ENCODE measurements at places on chromosomes 7 and 10.

- no peak for DNase-seq
Measured at GRCh38 chr10:103555712-103556111, 62.2 kb downstream of the NEURL1 start.

DNA sequence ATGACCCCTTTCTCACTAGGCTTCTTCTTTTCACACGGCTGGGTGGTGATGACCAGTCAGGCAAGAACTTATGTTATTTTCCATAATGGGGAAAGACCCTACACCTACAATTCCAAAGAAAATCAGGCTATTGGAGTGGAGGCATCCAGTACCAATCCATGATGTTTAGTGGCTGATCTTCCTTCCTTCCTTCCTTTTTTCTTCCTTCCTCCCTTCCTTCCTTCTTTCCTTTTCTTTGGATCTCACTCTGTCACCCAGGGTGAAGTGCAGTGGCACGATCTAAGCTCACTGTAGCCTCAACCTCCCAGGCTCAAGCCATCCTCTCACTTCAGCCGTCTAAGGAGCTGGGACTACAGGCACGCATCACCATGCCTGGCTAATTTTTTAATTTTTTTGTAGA is 2.5 kb downstream of the RGS10 start:
- DNase-seq: no peak

- no peak for DNase-seq
Measured at GRCh38 chr7:118053353-118053752, 130.6 kb upstream of the LSM8 start.

- DNase-seq: no peak
Measured at GRCh38 chr7:80552031-80552694, 40.3 kb upstream of the GNAT3 start.

DNA sequence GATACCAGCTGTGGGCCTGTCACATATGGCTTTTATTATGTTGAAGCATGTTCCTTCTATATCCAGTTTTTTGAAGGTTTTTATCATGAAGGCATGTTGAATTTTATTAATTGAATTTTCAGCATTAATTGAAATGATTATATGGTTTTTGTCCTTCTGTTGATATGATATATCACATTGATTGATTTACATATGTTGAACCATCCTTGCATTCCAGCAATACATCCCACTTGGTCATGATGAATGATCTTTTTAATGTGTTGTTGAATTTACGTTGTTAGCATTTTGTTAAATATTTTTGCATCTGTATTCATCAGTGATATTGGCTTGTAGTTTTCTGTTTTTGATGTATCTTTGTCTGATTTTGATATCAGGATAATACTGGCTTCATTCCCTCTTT is 21.2 kb downstream of the PRSS37 start:
- DNase-seq: no peak

Data from Ammon's horn (tissue), 1 donor.